Renal cortex interstitium (tissue), 15 donors: ENCODE measurements at places on chromosomes 5 and 9. TPM values are rescaled to one million over a fixed set of nuclear protein-coding genes. Genes with fewer than 3 reads are reported as not detected.

The LRRC14B gene
- polyA plus RNA-seq: not detected

The ABL1 gene
- 86.1 TPM for polyA plus RNA-seq

The STPG3 gene
- polyA plus RNA-seq: 4.2 TPM

The FGF1 gene
- 16.4 TPM for polyA plus RNA-seq

The TOR4A gene
- 8.9 TPM for polyA plus RNA-seq

The NUDCD2 gene
- 56.0 TPM for polyA plus RNA-seq
